Right ventricle myocardium inferior (tissue), 1 donor: ENCODE measurements at places on chromosomes 3 and 15. TPM values are rescaled to one million over a fixed set of nuclear protein-coding genes. Genes with fewer than 3 reads are reported as not detected.

GRCh38 chr3:127600749-127601456 is 2.7 kb downstream of the MCM2 start:
- DNase-seq = no peak

GRCh38 chr3:158762701-158763100 is 30.4 kb upstream of the RARRES1 start:
- DNase-seq = no peak

DNA sequence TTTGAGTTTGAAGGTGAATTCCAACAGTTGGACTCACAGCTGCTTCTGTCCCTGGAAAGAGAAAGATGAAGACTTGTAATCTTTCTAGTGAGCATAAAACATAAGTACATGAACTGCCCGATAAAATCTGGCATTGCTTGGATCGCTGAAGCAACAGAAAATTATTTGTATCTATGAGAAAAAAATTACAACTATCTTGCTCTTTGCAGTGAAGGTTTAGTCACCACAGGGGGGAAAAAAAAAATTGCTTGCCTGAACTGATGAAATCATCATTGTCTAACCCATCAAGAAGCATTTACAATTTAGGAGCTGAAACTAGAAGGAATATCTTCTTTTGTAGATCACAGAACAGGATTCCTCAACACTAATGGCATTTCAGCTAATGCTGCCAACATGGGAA is 20.0 kb downstream of the TMEM207 start:
- DNase-seq = no peak

DNA sequence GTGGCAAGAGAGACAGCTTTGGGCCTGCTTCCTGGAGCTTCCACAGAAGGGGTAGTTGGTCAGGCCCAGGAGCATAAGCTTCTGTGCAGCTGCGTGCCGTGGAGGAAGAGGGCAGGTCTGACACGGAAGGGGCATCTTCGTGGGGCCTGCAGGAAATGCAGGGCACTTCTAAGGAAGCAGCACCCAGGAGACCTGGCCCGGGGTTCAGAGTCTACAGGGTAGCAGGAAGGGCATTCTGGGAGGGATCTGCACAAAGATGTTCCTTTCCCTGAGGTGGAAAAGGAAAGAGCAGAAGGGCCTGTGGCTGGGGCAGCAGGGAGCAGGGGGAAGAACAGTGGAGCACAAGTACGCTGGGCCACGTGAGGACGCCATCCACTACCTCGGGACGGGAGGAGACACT is 85.1 kb downstream of the DNAJB8 start:
- no peak for DNase-seq

DNA sequence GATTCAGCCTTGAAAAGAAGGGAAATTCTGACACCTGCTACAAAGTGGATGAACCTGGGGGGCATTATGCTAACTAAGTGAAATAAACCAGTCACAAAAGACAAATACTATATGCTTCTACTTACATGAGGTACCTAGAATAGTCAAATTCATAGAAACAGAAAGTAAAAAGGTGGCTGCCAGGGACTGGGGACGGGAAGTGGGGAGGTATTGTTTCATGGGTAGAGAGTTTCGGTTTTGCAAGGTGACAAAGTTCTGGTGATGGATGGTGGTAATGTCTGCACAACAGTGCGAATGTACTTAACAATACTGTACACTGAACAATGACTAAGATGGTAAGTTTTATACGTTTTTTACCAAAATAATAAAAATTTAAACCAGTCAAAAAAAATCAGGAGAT is 4.8 kb downstream of the IDH2 start:
- no peak for DNase-seq

DNA sequence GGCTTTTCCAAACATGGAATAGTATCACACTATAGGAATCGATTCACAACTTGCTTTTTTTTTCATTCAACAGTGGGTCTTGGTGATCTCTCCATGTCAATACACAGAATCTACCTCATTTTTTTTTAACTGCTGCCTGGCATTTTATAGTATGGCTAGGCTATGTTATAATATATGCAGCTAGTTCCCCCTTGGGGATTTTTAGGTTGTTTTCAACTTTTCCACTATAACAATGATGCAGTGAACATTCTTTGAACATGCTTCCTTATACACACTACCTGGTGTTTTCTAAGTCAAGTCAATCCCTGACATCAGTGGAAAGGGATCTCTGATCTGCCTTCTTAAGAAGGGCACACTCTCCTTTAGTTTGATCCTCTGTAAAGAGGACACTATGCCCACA is 46.5 kb upstream of the PLXND1 start:
- DNase-seq = no peak

DNA sequence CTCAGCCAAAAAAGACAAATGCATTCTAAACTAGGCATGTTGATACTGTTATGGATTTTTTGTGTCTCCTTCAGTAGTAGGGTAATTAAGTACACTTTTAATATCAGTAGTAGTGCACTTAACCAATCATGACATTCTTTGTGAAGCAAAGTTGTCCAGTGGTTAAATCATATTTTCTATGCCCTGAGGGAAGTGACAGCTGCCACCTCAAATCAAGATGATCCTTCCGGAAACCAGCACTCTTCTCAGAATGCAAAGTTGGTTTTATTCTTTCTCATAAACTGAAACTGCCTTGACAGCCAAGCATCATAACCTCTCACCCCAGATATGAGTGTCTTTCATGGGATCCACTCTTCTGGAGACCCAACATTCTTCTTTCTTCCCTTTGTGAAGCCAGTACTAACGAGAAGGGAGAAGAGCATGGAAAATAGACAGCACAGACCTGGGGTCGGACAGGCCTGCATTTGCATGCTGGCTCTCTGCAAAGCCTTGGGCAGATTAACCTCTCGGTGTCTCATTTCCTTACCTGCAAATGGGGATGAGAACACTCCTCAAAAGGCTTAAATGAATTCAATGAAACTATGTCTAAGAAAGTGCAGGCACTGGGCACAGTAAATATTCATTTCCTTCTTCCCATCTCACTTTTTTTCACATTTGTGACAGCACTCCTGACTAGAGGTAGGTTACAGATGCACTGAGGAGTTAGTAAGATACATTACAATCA is 13.2 kb downstream of the AAGAB start:
- no peak for DNase-seq

DNA sequence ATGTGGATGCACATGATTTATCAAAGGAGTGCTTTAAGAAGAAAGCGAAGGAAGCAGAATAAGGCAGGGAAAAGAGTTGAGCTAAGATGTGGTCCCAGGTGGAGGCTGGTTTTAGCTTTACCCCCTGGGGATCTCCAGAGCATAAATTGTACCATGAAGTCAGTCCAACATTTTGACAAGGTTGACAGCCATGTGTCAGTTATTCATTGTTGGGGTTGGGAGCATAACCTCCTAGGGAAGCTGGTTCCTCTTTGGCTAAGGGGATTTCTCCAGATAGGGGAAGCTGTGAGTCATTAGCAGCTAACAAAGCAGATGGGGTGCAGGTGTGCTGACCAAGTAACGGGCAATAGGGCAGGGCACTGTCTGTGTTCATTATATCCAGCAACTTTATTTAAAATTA is 123.7 kb upstream of the IGSF10 start:
- no peak for DNase-seq

OCA2 gene
- total RNA-seq = not detected
